ENCODE measurements at places on chromosomes 6 and 20.

- DNase-seq: no peak
Measured at GRCh38 chr6:153727885-153728284, 311.2 kb upstream of the OPRM1 start.

GRCh38 chr6:123458218-123458617 lies 178.5 kb downstream of the TRDN start:
- no peak for DNase-seq

DNA sequence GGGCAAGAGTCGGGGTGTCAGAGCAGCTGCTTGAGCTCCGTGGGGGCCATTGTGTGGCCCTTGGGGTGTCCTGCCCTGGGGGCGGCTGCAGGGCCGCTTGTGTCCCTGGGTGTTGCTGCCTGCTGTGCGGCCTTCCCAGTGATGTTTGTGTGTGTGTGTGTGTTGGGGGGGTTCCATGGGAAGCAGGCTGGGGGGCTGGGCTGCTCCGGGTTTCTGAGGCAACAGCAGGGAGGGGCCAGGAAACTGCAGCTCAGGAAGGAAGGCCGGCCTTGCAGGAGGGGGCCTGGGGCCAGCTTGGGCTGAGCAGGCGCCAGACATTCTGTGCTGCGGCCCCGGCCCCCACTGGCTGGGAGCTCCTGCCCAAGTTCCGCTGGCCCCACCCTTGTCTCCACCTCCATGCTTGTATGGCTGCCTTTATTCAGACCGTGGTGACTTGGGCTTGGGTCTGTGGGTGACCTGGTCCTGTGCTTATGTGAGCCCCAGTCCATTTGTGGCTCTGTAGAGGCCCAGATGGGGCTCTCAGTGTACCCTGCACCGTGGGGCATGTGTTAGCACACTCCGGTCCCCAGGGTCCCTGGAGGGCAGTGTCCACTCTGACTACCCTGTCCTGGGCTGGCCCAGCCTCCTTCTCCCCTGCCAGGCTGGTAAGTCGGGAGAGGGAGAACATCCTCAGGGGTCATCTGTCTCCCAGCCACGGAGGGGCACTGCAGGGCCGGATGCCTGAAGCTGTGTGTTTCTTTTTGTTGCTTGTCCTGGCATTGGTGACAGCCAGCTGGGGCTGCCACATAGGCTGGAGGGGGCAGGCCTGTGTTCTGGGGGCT lies 4.6 kb upstream of the SOX18 start:
- peak; percentile 19 for DNase-seq

GRCh38 chr6:141413196-141413595 lies 719.5 kb upstream of the GJE1 start:
- DNase-seq: no peak
